ENCODE measurements at places on chromosomes 11 and 22.

DNA sequence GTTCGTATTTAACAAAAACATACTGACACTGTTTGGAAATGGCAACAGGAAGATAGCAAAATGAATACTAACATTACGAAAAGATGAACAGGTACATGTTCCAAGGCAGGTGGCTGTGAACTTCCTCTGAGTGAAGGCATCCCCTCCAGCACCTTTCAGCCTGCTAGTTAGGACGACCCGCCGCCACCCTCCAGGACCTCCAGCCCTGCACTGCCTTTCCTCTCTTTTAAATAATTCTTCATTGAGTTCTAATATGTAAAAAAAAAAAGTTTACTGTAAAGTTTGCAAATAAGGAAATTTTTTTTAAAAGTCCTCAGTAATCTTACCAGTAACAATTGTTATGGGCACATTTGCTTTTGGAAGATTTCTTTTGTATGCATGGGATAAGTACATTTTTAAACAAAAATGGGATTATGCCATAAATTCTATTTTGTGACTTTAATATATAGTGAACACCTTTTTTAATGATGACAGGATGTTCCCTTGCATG is 6.0 kb downstream of the NEAT1 start:
- peak; percentile 43 for DNase-seq

GRCh38 chr22:50173311-50173982 is 2.9 kb downstream of the PANX2 start:
- no peak for DNase-seq

- no peak for DNase-seq
Observed at GRCh38 chr11:48004456-48004855, 24.1 kb downstream of the PTPRJ start.

DNA sequence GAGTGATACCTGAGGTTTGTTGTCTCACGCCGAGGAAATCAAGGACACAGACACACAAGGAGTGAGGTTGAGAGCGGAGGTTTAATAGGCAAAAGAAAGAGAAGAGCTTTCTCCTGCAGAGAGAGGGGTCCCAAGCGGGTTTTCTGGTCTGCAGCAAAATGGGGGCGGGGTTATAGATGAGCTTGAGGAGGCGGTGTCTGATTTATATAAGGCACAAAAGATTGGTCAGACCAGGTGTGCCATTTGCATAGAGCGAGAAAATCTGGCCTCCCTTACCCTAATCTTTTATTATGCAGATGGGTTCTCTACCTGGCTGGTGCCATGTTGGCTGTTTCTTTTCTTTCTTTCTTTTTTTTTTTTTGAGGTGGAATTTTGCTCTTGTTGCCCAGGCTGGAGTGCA is 11.8 kb downstream of the C11orf96 start:
- DNase-seq: no peak

GRCh38 chr11:104259121-104259610 is 95.2 kb upstream of the PDGFD start:
- no peak for DNase-seq

DNA sequence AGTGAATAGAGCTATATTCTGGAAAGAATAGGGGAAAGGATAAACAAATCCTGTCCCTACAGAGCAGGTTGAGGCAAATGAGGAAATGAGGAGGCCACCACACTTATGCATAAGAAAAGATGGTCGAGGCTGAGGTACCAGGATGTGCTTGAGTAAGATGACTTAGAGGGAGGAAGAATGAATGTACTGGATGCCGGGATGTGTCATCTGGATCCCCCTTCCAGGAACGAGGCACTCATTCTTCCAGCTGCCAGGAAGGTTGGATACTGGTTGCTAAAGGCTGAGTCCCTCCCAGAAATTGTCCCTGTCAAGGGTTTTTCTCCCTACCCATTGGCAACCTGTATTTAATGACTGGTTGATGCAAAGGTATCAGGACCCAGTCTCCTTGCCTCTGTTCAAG is 31.1 kb upstream of the SYT9 start:
- no peak for DNase-seq

- no peak for DNase-seq
Observed at GRCh38 chr11:71269603-71270511, 17.5 kb upstream of the SHANK2 start.

- DNase-seq: no peak
Observed at GRCh38 chr22:49329636-49330035, 498.0 kb downstream of the BRD1 start.

DNA sequence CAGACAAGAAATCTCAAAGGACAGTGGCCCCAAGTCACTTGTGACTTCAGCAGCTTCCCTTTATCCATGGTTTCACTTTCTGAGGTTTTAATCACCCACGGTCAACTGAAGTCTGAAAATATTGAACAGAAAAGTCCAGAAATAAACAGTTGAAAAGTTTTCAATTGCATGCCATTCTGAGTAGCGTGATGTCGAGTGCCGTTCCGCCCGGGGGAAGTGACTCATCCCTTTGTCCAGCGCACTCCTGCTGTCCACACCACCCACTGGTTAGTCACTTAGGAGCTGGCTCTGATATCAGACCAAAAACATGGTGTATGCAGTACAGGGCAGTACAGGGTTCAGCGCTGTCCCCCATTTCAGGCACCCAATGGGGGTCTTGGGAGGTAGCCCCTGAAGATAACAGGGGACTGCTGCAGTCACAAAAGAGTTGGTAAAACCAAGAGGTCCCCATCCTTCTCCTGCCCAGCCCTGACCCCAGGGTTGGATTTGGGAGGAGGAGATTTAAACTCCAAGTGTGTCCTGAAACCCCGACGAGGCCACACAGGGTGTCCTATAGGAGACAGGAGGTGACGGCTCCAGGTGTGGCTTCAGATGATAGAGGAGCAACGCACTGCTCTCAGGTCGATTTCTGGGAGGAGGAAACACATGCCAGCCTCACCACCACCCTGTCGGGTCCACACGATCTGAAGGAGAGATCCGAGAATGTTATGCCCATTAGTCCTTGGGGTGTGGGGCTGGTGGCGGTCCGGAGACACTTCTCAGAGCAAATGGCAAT is 390.1 kb downstream of the CTTN start:
- DNase-seq: no peak

DNA sequence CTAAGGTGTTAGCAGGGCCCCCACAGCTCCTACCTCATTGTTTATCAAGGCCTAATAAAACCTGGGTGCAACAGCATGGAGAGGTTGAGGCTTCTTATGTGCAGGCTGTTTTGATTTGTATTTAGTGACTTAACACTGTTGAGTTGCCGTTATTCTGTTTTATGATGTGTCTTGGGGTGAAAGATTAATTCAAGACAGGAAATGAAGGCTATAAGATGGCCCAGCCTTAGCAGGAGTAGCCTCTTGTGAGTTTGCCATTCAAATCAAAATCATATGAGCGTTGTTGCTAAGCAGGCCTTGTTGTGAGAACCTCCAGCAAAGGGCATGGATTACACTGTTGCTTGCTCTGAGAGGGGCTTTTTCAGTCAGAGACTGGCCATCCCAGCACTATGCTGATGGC is 31.8 kb downstream of the MICAL2 start:
- no peak for DNase-seq

DNA sequence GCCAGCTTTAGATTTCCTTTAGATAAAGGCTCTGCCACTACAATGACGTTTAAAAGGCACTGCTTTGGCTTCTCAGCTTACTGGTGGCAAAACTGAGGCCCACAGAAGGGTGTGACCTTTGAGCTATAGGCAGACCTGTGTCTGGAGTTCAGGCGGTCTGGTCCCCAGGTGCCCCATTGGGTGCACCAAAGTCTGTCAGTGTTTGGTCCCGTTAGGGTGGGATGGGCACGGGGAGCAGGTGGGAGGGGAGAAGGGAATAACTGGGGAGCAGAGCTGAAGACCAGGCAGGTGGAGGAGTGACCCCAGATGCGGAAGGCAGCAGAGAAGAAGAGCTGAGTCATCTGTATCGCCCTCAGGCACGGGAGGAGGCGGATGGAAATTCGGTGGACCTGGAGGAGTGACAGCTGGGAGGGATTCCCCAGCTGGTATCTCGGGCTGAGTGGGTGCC is 45.3 kb upstream of the GCAT start:
- DNase-seq: no peak

- no peak for DNase-seq
Observed at GRCh38 chr11:25211635-25212254, 714.9 kb downstream of the LUZP2 start.

DNA sequence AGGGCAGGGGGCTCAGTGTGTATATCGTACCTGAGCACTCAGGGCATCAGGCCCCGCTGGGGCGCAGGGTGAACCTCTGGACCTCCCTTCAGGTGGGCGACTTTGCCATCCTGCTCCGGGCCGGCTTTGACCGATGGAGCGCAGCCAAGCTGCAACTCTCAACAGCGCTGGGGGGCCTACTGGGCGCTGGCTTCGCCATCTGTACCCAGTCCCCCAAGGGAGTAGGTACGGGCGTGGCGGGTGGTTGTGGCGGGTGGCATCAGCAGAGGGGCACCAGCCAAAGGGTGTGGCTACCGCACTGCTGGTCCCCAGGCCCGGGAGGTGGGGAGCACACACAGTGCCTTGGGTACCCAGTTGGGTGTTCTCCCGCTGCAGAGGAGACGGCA is 6.3 kb downstream of the SLC39A13 start:
- DNase-seq: no peak

- DNase-seq: no peak
Observed at GRCh38 chr11:72439455-72439854, 5.1 kb upstream of the CLPB start.

GRCh38 chr11:18471995-18472394 is 16.3 kb downstream of the LDHAL6A start:
- DNase-seq: peak; percentile 24

- DNase-seq: peak; percentile 30
Observed at GRCh38 chr22:26429458-26430286, 612 bp downstream of the ASPHD2 start.

- no peak for DNase-seq
Observed at GRCh38 chr11:123494195-123495050, 64.4 kb downstream of the GRAMD1B start.

- DNase-seq: no peak
Observed at GRCh38 chr11:32704775-32705174, 89.7 kb downstream of the CCDC73 start.

DNA sequence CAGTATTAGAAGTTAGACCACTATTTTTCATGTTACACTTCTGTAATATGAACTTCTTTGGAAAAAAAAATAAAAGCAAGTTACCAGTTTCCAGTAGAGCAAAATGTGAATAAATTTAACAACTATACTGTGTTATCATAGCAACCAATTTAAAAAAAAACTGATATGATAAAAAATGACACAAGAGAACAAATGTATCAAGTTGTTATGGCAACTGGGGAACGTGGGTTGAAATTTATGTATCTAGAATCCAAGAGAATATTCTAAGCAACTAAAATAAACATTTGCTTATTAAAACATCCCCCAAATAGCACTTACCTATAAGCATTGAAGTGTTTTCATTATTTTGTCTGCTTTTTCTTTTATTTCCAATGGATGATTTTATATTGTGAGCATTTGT is 442.4 kb downstream of the DLG2 start:
- DNase-seq: no peak

DNA sequence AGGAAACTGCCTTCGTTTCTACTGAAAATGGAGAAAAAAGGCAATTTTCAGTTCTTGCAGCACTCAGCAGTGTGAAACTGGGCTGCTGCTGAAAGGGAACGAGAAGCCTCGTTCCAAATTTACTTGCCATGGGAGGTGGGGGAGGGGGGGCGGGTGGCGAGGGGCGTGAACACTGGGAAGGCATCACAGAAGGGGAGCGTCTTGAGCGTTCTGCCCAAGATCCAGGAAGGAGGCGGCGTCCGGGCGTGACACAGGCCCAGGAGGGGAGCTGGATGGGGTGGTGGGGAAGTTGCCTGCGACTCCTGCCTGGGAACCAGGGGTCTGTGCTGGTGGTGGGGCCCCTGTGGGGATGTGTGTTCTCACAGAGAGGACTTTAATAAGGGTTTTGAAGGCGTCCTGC is 213.5 kb downstream of the CTTN start:
- no peak for DNase-seq

DNA sequence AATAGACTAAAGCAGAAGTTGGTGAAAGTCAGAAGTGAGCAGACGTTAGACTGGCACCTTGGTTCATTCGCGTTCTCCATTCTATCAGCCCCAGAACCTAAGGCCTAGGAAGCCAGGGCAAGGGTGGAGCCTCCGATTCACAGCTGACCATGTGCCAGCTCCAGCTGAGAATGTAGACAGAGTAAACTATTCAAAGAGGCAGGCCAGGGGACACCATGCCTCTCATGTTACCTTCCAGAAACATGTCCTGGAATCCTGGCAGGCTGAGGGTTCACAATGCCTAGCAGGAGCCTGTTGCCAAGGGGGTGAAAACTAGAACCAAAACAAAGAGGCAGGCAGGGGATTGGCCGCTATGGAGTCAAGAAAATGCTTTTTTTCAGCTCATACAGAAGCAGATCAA is 224.4 kb upstream of the POU2AF2 start:
- DNase-seq: no peak

- DNase-seq: no peak
Observed at GRCh38 chr11:47485107-47485506, 36.2 kb upstream of the RAPSN start.

DNA sequence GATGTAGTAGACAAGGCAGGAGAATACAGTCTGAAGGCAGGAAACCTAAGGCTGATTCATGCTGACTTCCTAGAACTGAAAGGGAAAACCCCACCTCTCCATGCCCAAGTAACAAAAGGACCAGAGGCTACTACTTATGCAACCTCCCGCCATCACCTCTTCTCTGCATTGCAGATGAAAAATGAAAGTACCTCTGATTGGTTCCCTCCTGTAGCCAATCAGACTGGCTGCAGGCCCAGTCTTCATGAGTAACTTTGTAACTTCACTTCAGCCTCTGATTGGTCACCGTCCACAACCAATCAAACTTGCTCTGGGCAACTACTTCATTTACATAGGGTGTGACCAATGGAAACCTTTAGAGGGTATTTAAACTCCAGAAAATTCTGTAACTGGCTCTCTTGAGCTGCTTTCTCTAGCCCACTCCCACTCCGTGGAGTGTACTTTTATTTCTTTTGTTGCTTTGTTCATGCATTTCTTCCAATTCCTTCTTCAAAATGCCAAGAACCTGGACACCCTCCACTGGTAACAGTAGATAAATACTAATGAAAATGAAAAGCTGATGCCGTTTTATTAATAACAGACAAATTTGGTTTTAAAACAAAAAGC is 5.2 kb upstream of the MAP6 start:
- peak; percentile 50 for DNase-seq

- peak; percentile 59 for DNase-seq
Observed at GRCh38 chr11:61007956-61008896, 36.7 kb downstream of the CD6 start.

DNA sequence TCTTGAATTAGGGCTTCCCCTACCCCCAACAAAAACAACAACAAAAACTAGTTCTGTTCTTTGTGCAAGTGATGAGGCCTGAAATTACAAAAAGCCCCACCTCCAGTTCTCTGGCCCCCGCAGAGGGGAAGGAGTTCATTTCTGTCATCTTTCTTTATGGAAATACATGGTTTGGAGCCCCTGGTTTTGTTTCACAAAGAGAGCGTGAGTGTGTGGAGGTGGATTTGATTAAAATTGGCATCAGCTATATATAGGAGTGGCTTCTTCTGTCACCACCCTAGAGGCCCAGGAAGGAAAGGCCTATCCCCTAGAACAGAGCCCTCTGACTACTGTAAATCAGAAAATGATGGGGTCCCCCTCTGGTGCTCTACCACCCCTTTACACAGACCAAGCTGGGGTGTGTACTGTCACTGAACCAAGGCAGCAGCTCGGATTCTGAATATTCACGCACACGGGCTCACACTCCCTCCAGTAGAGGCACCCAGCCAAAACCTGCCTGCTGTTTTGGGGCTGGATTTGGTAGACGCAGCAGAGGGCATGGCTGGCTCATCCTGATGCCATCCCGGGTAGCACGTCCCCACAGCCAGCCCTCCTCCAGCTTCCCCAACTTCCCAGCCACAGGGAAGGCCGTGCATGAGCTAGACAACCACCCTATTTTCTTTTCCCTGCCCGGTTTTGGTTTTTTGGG is 19.4 kb downstream of the RCOR2 start:
- no peak for DNase-seq

GRCh38 chr11:110830747-110831146 is 118.5 kb upstream of the ARHGAP20 start:
- no peak for DNase-seq

Measured in stimulated activated CD4-positive, alpha-beta T cell treated with anti-CD3 and anti-CD28 coated beads, Interleukin-15, amount 100 ng/mL, for 24 hours (primary cell).